A673 (cell line): ENCODE measurements at places on chromosomes 7 and 10. TPM values are rescaled to one million over a fixed set of nuclear protein-coding genes. Genes with fewer than 3 reads are reported as not detected.

GRCh38 chr7:1344981-1345701 lies 112.5 kb downstream of the UNCX start:
- DNase-seq = no peak

DNA sequence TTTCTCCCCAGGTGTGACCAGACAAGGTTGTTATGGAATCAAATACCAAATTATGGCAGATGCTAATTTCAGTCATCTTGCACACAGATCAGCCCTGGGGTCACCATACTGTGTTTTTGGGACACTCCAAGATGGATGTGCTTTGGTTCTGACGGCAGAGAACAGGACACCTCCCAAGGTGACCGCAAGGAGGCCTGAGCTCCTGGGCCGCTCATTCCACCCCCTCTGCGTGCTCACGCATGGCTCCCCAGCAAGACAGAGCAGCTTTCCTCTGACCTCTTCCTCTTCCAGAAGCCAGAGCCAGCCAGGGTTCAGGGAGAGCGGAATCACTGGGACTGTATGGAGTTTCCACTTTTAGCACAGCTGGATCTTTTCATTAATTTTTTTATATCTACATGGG lies 402.8 kb downstream of the DNAJB6 start:
- no peak for DNase-seq

- peak; percentile 66 for DNase-seq
Measured at GRCh38 chr10:13390604-13391522, 42.8 kb upstream of the SEPHS1 start.

DNA sequence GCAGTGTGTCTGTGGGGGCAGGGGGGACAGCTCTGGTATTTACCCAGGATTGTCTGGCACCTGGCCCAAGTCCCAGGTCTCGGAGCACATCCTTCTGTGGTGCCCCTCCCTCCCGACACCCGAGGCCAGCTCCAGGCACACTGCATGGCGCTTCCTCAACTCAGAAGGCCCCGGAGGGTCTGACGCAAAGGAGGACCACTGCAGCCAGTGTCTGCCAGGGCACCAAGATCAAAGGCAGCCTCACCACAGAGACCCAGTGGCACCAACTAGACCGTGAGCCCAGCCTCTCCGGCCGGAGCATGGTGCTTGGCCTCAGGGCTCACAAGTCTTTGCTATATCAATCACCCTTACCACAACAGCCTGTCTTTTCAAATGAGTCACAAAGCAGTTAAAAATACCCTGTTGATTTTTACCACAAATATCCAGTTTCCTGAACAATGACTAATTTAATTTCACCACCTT lies 99.3 kb upstream of the DDC start:
- DNase-seq = no peak

GRCh38 chr7:151682831-151683614 lies 163.3 kb upstream of the RHEB start:
- DNase-seq = no peak

- DNase-seq = peak; percentile 89
Measured at GRCh38 chr10:130109796-130110245, 809 bp downstream of the C10orf143 start.

DNA sequence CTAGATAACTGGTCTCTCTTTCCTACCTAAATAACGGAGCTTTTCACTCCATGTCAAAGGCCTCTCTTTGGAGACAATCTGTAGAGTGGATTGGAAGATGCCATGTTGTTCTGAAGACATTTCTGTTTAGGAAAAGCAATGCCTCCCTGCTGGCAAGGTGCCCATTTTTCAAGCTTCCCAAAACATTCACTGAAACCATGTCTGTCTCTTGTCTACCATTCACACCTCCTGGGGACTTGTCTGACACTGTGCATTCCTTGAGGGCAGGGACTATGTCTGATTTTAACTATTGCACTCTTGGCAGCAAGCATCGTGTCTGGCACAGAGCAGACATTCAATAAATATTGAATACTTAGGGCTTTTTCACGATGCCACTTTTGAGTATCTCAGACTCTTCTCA lies 528.9 kb upstream of the NRP1 start:
- DNase-seq = no peak

- DNase-seq = no peak
Measured at GRCh38 chr7:77453531-77453930, 37.4 kb upstream of the GSAP start.

GRCh38 chr10:120098232-120098930 lies 205.9 kb downstream of the SEC23IP start:
- DNase-seq = peak; percentile 24

DNA sequence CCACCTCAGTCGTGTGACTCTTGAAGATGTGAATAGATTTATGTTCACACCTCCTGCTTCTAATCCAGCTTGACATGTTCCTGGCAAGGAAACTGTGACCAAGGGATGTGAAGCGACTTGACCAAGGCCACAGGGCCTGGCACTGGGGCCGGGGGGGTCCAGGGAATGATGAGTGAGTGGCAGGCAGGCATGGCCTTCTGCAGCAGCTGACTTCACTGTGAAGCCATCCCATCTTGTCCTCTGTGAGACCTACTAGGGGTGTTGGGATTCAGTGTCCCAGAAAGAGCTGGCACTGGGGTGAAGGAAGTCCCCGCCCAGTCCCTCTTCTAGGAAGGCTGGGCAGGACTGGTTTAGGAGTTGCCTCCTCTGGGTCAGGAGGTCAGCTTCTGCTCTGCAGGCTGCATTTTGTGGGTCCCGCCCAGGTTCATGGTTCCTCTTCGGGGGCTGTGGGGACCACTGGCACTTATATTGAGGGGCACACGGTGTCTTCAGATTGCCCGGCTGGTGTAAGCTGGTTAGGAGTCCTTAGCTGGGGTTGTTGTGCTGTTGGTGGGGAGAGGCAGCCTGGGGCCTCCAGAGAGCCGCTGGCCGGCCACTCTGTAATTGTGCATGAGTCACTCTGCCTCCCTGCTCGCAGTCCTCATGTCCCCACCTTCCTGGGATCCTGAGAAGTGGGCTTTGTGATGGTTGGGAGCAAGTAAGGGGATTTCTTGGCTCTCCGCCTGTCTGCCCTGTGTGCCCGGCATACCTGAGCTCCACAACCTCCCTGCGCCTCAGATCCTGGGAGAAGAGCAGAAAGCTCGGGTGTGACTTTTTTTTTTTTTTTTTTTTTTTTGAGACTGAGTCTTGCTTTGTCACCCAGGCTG lies 11.0 kb downstream of the ZMIZ1 start:
- no peak for DNase-seq

- DNase-seq = no peak
Measured at GRCh38 chr7:121167971-121168370, 160.8 kb upstream of the WNT16 start.

- DNase-seq = no peak
Measured at GRCh38 chr10:30617070-30617469, 12.5 kb downstream of the LYZL2 start.

DNA sequence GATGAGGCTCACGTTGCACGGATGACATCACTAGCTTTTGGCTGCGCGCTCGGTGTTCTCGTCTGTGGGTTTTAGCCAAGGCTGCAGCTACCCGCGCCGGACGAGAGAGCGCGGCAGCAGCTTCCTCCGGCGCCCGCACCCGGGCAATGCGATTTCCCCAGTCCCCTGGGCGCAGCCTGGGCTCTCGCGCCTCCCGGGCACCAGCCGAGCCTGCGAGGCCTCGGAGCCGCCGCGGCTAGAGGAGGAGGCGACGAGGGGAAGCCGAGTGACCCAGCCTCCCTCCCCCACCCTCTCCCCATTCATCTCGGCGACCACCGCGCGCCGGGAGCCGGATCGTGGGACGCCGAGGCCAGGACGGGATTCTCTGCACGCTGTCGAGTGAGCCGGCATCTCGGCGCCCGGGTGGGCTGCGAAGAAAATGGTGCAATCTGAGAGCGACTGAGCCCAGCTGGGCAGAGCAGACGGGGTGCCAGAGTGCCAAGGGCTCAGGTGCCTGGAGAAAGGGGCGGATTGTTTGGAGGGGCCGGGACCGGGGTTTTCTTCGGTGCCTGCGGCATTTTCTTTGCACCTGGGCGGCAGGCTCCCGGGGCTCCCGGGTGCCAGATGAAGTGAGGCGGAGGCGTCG lies 1.2 kb upstream of the TMEM178B start:
- peak; percentile 75 for DNase-seq

GRCh38 chr10:112160834-112161233 lies 22.7 kb downstream of the GPAM start:
- DNase-seq = no peak

GRCh38 chr7:26398756-26399509 lies 107.3 kb downstream of the SNX10 start:
- peak; percentile 21 for DNase-seq

GRCh38 chr7:137151041-137151689 lies 192.4 kb downstream of the PTN start:
- no peak for DNase-seq

DNA sequence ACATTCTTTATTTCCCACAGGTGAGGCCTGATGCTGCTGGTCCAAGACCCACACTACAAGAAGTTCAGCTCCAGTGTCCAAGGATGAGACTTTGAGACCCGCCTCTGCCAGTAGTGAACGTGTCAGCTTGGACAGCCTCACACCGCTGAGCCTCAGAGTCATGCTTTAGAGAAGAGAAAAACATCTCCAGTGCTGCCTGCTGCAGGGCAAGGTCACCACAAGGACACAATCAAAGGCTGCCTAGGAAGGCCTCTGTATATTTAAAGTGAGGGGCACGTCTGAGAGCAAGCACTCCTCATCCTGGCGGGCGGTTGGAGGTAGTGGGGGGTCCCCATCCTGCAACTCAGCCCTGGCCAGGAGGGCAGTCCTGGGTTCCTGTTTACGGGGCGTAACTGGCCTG lies 19.3 kb downstream of the FGFR2 start:
- DNase-seq = no peak

GRCh38 chr7:20211376-20211775 lies 5.8 kb downstream of the MACC1 start:
- no peak for DNase-seq

DNA sequence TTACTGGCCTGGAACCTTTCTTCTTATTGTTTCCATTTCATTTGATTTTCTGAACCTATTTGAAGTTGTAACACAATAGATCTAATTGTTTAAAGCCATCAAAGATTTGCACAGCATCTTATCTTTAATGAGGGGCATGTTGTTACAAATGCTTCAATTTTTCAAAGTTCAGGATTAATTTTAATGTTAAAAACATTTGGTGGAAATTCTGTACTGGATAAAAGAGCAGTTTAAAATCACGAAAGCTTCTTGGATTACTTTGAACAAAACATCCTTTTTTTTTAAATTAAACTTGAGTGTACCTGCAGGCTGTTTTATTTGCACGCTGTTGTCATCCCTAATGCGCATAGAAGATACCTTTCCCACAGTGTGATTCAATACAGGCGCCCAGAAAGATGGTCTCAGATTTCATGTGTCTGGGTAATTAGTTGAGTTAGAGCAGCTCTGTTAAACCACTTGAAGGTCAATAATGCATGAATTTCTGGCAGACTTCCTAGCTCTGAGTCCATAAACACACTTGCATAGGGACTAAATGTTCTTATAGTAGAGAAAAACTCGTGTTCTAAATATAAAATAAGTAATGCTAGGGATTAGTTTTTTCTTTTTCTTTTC lies 29.3 kb upstream of the DDX50 start:
- peak; percentile 95 for DNase-seq

DNA sequence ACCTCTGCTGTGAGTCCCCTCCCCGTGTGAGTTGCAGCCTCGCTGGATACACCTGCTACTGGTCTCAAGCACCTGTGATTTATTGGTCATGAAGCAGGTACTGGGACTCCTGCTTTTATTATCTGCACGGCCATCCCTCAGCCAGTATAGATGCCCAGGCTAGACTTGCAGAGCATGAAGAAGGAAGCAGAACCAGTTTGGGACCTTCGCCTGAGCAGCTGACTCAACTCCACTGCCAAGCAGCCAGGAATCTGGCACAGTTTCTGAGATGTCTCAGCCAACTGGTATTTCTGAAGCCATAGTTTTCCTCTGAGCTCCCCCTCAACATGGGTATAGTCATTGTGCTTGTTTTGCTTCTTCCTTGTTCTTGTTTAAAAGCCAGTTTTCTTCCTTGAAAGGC lies 28.0 kb upstream of the SLC39A12 start:
- no peak for DNase-seq

DNA sequence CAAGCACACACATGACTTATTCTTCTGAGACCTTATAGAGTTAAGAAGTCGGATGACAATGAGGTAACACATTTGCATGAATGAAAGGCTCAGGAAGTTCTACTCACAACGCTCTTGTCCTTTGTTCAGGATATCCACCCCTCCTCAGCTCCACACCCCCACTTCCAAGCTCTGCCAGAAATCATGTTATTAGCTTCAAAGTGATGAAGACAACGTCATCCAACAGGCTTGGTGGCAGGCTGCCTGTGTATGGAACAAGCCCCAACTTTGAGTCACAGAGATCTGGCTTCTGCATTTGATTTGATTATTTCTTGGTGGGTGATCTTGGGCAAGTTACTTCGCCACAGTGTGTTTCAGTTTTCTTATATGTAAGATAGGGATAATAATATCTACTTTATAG lies 12.4 kb upstream of the BMPER start:
- DNase-seq = no peak

DNA sequence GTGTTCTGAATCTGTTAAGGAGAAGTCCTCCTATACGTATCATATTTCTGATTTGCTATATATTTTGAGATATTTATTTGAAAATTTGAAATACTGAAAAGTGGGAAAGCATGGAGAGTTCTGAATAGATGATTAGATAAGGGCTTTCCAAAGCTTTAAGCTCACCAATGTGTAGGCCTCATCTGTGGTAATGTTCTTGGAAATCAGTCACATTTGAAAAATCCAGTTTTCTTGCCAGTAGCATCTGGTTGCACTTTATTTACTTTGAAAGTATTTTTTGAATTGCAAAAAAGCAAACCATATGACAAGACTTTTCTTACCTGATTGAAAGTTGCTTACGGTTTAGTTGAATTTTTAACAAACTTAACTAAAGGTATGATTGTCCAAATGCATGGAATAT lies 21.7 kb downstream of the ADD3 start:
- DNase-seq = no peak

Gene IKZF1
- 3.7 and 4.2 TPM in 2 replicates for total RNA-seq

Gene CRYGN
- total RNA-seq = 0.13 TPM in 2 replicates

Gene EZH2
- 123 and 140 TPM in 2 replicates for total RNA-seq

Gene ALOX5
- not detected in 2 replicates for total RNA-seq

Gene ITGA8
- 0.07 TPM in 1 of 2 replicates, not detected in the other for total RNA-seq

Gene TBC1D12
- 1.6 TPM in 2 replicates for total RNA-seq

Gene IFIT1
- total RNA-seq = 2.4 and 3.2 TPM in 2 replicates

Gene SLC13A4
- not detected in 2 replicates for total RNA-seq

Gene WEE2
- total RNA-seq = 0.09 TPM in 1 of 2 replicates, not detected in the other

Gene PTER
- 1.4 and 2.3 TPM in 2 replicates for total RNA-seq
